ENCODE measurements at places on chromosomes 13 and 19. TPM values are rescaled to one million over a fixed set of nuclear protein-coding genes. Genes with fewer than 3 reads are reported as not detected.
A peak's percentile ranks its signal among the peaks of the same experiment; 100 is the strongest.

KIR3DL2 gene
- not detected for total RNA-seq

TEX29 gene
- total RNA-seq, result 1.8 TPM

- no peak for DNase-seq
Measured at GRCh38 chr13:26488236-26489003, 69.1 kb upstream of the WASF3 start.

GRCh38 chr19:21474671-21475181 lies 30.7 kb upstream of the ZNF429 start:
- peak; percentile 92 for DNase-seq

GRCh38 chr13:114339857-114340534 lies 25.7 kb downstream of the CHAMP1 start:
- no peak for DNase-seq

DNA sequence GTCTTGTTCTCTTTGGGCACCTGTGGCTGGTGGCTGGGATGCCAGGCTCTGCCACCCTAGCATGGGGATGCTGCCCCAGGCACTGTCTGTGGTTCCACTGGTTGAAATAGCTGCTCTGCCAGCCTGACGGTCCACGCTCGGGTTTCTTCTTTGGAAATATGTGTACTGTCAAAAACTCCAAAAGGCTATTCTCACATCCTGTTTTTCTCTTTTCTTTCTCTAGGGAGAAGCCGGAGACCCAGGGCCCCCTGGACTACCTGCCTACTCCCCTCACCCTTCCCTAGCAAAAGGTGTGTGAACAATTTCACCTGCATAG lies 115.0 kb downstream of the RAB20 start:
- DNase-seq, result no peak

- DNase-seq, result peak; percentile 85
Measured at GRCh38 chr13:102799426-102800144, 666 bp downstream of the BIVM start.

DNA sequence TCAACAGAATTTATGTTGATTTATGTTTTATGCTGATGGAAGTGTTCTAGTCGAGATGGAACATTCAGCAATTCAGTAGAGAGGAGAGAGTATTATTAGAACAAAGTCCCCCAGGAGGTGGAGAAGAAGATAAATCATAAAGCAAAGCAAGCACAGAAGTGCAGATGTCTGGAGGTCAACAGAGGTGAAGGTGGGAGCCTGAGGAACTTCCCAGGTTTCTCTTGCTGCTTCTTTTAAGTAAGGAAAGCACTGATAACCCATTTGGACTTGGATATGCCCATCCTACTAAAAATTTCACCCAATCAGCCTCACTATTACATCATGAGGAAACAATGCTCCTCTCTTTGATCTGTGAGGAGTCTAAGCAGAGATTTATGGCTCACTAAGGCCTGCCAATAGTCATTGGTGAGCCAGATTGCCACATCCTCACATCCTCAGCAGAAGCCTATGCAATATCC lies 98.8 kb downstream of the EPSTI1 start:
- no peak for DNase-seq

- DNase-seq, result peak; percentile 65
Measured at GRCh38 chr19:56111601-56112312, 9.3 kb downstream of the ZNF787 start.

GRCh38 chr19:4589579-4590410 lies 30.3 kb upstream of the SEMA6B start:
- no peak for DNase-seq

GRCh38 chr19:37594982-37595382 lies 306 bp downstream of the ZNF540 start:
- peak; percentile 81 for DNase-seq

DNA sequence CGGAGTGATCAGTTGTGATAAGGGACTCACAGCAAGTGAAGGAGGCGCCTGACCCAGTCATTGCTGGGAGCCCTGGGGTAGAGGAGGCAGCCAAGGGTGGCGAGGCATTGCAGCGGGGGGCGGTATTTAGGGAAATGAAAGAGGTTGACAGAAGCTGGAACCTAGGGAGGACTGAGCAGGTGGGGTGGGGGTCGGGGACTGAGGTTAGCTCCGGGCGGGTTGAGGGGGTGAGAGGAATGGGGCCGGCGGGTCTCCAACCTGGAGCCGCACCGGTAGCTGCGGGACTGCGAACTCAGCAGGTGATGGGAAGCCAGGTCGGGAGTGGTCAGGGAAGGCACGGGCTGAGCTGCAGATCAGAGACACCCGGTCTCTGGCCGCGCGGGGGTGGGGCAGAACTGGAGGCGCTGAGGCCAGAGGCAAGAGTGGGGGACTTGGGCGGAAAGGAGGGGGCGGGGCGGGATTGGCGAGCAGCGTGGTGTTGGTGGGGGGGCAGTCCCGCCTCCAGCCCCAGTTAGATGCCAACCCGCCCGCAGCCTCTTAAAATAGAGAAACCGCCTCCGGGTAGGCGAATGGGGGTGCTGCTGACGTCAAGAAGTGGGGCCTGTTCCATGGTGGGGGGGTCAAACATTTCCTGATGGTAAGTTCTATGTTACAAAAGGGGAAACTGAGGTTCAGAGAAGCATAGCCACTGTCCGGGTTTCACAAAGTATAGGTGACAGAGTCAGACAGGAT lies 1.5 kb downstream of the MAST3 start:
- no peak for DNase-seq

DNA sequence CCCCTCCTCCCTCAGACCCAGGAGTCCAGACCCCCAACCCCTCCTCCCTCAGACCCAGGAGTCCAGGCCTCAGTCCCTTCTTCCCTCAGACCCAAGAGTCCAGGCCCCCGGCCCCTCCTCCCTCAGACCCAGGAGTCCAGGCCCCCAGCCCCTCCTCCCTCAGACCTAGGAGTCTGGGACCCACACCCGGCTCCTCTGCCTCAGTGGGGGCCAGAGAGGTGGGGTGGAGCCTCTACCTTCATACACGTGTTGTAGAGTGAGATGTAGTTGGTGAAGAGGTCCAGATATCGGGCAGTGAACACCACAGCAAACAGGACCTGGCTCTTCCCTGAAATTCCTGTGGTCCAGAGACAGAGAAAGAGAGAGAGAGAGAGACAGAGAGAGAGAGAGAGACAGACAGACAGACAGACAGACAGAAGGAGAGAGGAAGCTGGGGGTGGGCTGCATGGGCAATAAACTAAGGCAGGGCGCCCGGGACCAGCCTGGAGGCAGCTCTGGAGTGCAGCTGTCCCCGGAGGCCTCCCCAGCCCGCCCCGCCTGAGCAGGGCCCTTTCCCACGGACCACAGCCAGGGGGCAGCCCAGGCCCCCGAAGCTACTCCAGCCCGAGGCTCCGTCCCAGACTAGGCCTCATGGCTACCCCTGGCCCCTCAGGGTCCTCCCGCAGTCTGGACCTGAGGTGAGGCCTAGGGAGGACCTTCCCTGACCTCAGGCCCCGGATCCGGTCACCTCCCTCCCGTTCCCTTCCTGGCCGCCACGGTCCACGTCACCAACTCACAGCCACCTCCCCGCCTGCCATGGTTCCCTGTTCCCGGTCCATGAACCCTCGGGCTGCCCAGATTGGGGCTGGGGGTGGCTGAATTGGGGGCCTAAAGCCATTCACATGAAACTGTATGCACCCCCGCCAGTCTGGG lies 907 bp downstream of the KDELR1 start:
- peak; percentile 89 for DNase-seq

GRCh38 chr13:106527826-106528225 lies 7.6 kb downstream of the EFNB2 start:
- no peak for DNase-seq
